ENCODE measurements at places on chromosomes 13 and 19.

GRCh38 chr13:27663947-27664346, 42.3 kb downstream of the POLR1D start:
- DNase-seq = no peak

DNA sequence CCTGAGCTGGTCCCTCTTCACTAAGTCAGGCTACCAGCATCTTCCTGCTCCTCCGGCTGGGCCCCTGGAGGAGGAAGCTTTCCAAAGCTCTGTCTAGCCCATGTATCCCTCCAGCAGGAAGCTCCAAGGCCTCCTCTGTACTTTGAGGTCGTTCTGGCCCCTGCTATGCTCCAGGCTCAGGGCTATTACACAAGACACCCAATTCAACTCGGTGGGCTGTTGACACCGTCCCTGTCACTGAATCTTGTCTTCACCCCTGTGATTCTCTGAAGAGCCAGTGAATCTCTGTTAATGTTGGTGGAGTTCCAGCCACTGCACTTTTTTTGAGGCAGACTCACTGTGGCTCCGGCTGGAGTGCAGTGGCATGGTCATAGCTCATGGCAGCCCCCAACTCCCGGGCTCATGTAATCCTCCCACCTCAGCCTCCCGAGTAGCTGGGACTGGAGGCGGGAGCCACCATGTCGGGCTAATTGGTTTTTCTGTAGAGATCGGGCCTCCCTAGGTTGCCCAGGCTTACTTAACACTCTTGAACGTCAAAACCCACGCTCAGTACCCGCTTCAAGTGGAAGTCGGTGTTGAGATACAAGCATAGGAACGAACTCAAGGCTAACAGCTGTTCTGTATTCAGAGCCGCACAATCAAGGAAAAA, 512 bp upstream of the REX1BD start:
- no peak for DNase-seq

DNA sequence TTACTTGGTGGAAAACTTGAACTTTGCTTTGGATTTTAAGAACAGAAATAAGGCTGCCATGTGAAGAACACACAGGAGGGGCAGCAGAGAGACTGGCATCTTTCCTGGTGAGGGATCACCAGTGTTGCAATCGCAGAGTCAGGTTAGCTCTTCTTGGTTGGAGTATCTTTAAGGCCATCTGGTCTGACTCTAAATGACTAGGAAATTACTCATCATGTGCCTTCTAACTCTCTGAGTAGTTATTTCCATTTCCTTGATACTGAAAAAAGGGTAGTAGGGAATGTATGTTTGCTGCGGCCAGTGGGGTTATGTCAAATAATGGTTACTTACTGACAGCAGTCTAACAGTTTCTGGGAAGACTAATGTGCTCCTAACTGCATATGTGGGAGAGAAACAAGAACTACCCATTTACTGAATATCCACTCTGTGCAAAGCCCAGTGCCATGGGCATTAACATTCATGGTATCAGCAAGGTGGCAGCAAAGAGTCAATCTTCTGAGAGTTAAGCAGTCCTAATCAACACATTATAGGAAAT, 122.1 kb downstream of the COG6 start:
- DNase-seq = no peak

- DNase-seq = no peak
These were observed 6.0 kb upstream of the CTU1 start for GRCh38 chr19:51114087-51114729.

GRCh38 chr13:36879218-36879938, 40.7 kb downstream of the SMAD9 start:
- DNase-seq = no peak

- no peak for DNase-seq
These were observed 6.6 kb upstream of the ZNF835 start for GRCh38 chr19:56678205-56678604.

GRCh38 chr13:46213242-46213641, 1.5 kb downstream of the LRRC63 start:
- DNase-seq = no peak

- DNase-seq = no peak
These were observed 1.8 kb downstream of the PCDH17 start for GRCh38 chr13:57633141-57633949.

- DNase-seq = no peak
These were observed 11.6 kb upstream of the ASF1B start for GRCh38 chr19:14147797-14148605.
